ENCODE measurements at places on chromosomes 2 and 18.

DNA sequence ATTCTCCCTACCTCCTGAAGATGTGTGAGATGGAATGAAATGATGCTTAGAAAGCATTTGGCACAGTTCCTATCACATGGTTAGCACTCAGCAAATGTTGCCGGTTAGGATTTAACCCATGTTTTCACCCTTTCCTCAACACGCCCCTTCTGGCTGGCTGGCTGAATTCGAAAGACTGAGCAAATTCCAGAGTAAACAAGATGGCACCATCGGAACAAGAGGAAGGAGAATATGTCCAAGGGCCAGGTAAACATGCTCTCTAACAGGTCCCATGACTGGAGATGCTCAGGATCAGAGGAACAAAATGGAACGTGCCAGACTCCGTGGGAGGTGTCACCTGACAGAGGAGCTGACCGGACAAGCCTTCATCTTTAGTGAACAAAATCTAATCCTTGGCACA is 145.6 kb downstream of the ANKRD44 start:
- no peak for DNase-seq

GRCh38 chr2:85668857-85669142 is 801 bp upstream of the SFTPB start:
- no peak for DNase-seq

DNA sequence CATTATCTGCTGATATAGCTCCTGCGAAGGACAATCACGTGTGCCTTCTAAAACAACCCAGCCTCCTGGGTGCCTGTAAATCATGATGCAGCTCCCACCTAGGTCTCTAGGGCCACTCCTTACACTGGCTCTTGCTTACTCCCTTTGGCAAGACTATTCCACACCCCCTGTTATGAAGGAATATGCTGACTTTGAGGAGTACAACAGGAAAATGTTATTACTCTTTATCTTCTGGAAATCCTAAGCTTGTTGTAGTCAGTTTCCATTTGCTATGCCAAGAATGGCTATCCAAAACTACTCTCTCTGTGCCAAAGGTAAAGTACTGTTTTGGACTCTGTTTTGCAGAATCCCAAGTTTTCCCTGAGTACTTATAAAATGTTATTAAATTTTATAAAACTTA is 7.7 kb downstream of the SGO2 start:
- DNase-seq, result no peak

DNA sequence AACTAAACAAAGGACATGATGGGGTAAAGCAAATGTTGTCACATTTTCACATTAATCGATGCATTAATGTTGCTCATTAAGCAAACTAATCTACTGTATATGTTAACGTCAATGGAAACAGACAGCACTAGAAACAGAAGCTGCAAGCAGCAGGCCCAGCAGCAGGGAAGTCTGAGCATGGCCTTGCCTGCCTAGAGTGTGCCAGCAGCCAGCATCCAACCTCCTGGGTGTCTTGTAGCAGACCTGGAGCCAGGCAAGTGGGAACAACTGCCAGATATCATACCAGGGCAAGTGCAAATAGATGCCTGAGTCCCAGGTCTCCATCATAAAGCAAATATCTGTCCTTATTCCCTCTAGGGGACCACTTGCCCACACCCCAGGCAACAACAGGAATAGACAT is 319.0 kb downstream of the LRRTM1 start:
- no peak for DNase-seq

- no peak for DNase-seq
Observed at GRCh38 chr2:95073856-95074662, 47.5 kb downstream of the MRPS5 start.

GRCh38 chr2:67669766-67670165 is 272.6 kb downstream of the ETAA1 start:
- DNase-seq, result no peak

DNA sequence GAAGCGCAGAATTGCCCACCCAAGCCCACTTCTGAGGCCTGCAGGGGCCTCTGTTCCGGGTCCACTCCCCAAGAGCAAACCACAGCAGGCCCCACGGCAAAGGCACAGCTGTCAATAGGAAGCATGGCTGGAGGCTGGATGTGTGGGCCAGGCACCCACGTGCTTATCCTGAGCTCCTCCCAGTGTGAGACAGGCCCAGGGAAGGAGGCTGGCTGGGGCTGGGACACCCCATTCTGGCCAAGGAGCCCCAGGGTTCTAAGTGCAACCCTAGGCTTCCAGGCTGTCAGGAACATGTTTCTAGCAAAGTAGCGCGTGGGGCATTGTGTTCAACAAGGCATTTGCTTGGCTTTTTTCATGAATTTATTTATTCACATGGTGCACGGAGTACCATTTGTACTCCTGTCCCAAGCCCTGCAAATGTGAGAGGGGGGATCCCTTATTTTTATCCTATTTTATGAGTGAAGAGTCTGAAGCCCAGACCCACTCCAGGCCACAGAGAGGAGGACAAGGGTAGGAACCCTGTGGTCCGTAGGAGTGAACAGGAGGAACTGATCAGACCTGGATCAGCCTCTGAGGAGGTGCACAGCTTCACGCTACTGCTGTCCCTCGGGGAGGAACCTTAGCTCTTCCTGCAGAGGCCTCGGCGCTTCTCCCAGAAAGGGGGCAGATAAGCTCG is 6.1 kb upstream of the RAB17 start:
- no peak for DNase-seq

DNA sequence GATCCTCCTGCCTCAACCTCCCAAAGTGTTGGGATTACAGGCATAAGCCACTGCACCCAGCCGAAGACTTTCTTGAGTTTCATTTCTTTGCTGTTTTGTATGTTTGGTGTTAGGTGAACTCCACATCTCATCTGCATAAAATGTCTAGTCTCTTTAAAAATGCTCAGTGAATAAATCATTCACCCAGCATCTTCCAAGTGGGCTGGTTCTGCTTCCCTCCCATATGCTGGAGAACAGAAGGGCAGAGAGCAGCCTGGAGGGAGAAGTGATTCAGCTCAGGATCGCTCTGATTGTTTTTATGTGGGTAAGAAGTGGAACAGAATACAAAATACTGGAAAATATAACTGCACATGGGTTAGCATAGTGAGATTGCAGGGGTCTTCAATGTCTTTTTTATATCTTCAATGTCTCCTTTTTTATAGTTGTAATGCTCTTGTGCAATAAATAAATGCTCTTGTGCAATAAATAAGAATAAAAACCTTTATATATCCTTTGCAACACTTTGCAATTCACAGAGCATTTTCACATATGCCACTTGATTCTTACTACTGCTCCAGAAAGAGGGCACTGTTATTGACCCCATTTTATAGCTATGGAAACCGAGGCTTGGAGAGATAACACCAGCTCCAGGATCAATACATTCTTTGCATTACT is 253.0 kb upstream of the NCKAP5 start:
- DNase-seq, result peak; percentile 38

DNA sequence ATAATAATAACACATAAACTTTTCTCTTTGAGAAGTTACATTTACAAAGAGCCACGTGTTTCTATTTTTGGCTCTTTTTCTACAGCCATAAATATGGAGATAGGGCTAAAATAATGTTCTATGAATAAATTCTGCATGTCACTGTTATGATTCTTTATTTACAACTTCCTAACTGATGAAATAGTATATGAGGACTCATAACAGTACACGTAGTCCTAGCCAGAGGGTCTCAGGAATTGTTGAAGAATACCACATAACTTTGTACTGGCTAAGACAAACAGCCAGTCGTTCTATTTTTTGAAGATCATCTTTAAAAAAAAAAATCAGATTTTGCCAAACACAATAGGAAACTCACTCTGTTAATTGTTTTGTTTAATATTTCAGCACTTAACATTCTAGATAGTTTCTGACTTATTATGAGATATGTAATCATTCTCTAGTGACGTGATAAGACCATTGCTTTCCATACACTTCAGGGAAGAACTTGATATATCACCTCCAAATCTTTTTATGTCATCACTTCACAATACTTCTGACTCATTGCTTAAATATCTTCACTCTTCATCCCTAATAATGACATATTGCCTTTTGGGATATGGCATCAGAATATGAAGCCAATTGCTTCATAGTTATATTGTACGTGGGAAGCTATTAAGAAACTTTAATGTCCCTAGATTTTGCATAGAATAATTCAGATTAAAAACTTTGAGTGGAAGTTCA is 256.1 kb downstream of the XIRP2 start:
- no peak for DNase-seq

GRCh38 chr2:235105821-235106359 is 154.1 kb downstream of the SH3BP4 start:
- no peak for DNase-seq

DNA sequence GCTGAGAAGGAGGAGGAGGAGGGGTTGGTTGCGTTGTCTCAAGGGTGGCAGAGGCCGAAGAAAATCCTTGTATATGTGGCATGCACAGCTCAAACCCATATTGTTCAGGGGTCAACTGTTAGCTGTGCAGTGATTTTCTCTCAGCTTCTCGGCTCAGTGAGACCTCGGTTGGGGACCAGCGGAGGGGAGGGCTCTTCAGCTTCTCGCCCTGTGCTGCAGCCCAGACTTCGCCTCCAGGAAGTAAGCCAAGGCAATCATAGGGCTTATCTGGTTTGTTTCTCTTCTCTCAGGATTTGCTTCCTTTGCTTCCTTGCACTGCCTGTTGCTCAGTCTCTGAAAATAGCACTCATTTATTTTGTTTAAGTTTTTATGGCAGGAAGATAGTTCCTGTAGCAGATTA is 85.5 kb downstream of the SOWAHC start:
- no peak for DNase-seq

GRCh38 chr2:20173064-20173463 is 51.9 kb downstream of the SDC1 start:
- no peak for DNase-seq

DNA sequence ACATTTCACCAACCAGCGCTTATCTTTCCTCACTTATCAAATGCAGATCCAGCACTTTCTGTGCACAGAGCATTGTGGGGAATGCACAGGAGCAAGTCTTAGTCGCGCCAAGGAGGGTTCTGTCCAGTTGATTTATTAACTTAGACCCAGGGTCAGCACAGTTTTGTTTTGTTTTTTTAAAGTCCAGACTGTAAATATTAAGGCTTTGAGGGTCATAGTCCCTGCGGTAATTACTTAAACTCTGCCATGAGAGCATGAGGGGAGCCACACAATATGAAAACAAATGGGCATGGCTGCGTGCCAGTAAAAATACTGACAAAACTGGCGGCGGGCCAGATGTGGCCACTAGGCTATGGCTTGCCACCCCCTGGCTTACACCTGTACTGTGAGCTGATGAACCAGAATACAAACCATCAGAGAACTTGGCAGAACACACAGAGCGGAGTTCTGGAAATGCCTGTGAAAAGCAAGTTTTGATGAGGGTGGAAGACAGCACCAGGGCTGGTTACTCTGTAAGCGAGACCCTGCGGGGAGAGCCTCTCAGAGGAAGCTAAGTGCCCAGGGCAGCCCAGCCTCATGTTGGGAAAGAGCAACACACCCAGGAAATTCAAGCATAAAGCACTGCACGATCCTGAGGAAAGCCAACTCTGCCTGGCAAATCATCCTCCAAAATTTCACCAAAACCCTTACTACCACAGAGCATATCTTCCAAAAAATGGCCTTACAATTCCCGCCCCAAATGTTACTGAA is 43.6 kb downstream of the L3MBTL4 start:
- DNase-seq, result no peak

DNA sequence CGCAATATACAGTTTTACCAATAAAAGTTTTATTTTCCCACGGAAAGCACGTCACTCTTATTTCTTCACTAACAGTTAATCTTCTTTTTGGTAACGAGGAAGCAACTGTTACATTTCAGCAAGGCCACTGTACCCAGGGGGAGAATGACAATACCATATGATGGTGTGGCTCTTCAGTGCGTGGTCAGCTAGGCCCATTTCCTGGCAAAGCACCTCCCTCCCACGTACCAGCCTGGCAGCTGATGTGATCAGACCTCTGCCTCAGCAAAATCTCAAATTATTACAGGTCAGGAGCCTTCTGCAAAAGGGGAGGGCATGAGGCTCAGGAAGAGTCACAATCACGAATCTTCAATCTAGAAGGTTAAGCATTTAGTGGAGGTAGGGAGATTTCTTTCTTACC is 55.4 kb downstream of the KLF7 start:
- DNase-seq, result no peak

DNA sequence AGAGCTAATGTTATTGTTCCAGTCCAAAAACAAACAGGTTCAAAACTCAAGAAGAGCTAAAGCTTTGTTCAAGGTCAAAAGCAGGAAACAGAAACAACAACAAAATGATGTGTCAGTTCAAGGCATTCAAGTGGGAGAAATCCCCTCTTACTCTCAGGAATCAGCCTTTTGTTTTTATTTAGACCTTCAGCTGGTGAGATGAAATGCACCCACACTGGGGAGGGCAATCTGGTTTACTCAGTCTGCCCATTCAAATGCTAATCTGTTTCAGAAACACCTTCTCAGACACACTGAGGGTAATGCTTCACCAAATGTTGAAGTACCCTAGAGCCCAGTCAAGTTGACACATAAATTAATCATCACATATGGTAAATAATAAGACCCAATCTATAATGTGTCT is 150.6 kb downstream of the TMX3 start:
- no peak for DNase-seq

DNA sequence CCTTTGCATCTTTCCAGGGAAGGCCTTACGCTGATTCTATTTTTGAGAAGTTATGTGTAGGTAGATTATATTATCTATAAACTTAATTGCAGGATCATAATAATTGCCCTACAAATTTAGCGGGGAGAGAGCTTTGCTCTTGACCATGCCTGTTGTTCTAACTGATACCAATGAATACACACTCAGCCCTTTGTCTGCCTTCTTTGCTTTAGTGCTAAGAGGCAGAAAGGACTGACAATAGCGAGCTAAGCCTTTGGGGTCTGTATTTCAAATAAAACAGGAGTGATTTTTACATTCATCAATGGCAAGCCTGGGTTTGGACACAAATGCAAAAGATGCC is 115.3 kb upstream of the STON1 start:
- no peak for DNase-seq

- DNase-seq, result no peak
Observed at GRCh38 chr2:170354855-170355780, 177.2 kb downstream of the MYO3B start.

- DNase-seq, result no peak
Observed at GRCh38 chr2:11750917-11751316, 4.5 kb downstream of the LPIN1 start.

DNA sequence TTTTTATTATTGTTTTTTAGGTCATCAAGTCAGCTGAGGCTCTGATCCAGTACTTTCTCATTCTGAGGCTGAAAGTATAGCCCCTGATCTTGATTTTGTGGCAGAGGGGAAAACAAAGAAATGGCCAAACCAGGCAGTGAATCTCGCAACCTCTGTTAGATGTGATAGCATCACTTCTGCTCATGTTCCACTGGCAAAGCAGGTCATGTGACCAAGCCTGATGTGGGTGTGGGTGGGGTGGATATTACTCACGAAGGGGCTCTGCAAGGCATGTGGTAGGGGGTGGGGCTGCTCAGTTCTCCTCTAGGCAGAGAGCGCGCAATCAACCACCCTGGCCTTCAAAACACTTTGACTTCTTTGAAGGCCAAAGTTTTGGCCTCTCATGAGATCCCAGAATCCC is 254.2 kb downstream of the MYCN start:
- DNase-seq, result no peak

GRCh38 chr2:15043336-15044058 is 411.0 kb downstream of the LRATD1 start:
- no peak for DNase-seq

- DNase-seq, result no peak
Observed at GRCh38 chr18:64650068-64650467, 501.2 kb upstream of the LINC00305 start.

All from AG08395 (cell line).